ENCODE measurements at places on chromosomes 13 and 19.

DNA sequence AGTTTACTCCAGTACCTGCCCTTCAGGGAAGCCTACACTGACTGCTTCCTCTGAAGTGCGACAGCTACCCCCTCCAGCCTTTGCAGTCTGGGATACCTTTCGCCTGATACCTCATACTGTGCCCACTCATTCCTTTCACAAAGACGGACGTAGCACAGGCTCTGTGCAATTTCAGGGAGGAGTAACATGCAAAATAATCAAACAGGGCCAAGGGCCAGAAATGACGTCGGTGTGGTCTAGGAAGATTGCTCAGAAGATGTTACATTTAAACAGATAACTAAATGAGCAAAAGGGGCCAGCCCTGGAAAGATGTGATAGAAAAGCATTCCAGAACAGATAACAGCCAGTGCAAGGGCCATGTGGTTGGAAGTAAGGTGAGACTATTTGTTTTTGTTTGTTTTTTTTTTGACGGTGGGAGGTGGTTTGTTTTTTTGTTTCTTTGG, 6.6 kb upstream of the DDX39A start:
- no peak for DNase-seq

DNA sequence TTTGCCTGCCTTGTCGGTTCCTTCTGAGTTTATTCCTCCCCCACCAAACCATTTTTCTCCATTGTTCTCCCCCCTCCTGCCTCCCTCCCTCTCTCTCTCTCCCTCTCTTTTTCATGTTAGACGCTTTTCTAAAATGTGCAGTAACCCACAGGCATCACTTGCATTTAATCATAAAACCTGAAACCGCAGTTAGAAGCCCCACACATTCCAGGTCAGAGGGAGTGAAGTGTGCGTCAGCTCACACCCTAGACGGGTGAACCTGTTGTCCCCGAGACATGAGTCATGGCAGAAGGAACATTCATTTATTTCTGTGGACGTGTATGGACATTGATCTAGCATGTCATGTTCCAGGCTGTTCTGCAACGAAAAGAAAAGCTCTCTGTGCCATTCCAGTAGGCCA, 19.9 kb downstream of the ONECUT3 start:
- DNase-seq, result no peak

GRCh38 chr19:2355168-2356035, 4.7 kb upstream of the TMPRSS9 start:
- no peak for DNase-seq

DNA sequence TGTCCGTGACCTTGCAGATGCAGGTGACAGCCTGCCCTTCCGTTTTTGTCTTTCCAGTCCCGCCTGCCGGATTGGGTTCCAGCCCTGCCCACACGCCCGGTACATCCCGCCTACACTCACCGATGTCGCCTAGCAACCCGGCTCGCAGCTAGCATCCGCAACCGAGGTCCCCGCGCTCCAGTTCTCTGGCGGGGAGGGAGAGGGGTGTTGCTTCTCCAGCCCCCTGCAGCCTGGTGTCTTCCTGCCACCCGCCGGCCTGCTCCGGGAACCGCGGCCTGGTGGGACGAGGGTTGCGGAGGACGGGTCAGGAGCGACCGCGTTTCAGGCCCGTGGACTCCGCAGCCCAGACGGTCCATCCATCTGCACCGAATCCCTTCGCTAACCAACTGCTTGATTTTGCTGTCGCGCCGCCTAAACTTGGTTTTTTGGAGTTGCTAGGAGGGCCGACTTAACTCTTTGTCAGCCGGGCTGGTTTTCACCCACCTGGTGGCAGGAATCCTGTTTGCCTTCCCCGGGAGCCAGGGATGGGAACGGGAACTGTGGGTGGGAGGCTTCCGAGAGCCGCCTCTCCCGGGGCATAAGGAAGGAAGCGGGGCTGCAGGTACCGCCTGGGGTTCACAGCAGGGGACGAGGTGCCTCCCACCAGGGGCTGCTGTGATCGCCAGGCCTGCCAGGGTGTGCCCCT, 15.4 kb upstream of the MATK start:
- no peak for DNase-seq

DNA sequence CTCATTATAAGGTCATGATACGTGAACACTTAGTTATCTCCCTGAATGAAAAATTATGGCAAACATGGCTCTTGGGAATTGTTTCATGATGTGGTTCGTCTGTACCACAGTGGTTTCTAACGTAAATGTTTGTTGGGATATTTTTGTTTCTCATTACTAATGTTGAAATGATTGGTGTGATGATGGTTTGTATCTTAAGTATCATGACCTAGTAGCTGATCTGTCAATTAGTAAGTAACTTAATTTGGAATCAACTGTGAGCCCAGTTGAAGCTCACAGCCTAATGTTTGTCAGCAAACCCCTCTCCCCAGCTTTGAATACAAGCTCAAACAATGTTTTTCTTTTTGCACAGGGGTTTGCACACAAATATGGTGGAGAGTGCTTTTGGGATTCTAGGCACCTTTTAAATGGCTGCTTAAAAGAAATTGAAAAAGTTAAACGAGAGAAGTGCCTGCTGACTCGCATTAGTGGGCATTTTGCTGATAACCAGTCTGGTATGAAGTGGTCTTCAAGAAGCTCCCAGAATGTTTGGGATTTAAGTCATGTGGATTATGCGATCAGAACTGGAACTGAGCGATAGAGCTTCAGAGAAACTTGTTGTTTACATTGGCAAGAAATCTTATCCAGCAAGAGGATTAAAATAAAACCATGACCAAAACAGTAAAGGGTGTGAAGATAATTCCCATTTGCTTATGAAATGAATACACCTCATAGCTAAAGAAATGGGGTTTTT, 68.2 kb downstream of the LMO7 start:
- no peak for DNase-seq

DNA sequence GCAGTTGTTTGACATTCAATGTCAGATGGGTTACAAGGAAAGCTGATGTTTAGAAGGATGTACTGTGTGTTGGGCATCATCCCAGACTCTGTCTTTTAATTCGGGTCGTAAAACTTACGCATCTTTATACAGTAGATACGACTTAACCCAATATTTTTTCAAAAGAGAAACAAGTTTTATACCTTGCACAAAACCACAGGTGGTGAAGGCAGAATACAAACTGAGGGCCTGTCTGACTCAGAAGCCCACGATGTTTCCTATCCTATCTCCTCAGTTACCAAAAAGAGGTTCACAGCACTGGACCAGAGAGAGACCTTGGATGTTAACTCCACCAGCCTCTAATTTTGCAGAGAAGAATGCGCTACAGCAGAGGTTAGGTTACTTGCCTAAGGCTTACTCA, 477.0 kb downstream of the FOXO1 start:
- DNase-seq, result no peak

- no peak for DNase-seq
Measured at GRCh38 chr13:20344836-20345490, 112.8 kb upstream of the GJB6 start.

- no peak for DNase-seq
Measured at GRCh38 chr13:24887759-24888158, 123.8 kb downstream of the RNF17 start.

- no peak for DNase-seq
Measured at GRCh38 chr13:25966086-25966485, 85.7 kb downstream of the SHISA2 start.

GRCh38 chr19:44570984-44571684, 41.7 kb upstream of the CEACAM20 start:
- peak; percentile 71 for DNase-seq

- DNase-seq, result no peak
Measured at GRCh38 chr19:50661766-50662650, 12.8 kb downstream of the C19orf81 start.

DNA sequence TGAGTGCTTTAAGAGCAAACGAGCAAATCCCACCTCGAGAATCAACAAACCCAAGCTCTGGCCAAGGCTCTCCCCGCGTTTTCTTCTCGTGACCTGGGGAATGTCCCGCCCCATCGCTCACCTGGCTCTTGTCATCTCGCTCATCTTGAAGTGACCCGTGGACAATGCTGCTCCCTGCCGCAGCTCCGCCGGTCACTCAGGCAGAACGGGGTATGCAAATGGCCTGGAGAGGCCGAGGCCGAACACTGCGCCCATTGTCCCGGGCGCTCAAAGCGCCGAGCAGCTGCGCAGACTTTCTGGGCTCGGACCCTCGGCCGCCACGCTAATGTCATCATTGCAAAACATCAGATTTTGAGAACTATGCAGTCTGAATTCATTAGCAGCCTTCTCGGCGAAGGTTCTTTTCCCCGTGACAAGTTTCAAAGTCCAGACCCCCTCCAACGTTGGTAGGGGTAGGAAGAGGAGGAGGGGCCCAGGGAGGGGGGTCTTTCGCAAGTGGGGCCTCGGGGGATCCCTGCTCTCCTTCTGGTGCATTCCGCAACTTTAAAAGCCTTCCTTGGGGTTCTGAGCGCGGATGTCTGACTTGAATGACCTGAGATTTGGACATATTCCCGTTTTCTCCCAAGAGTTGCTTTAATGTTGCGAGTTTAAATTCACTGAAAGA, 39.7 kb downstream of the SOX1 start:
- DNase-seq, result peak; percentile 18

- DNase-seq, result peak; percentile 82
Measured at GRCh38 chr19:17292301-17293074, 10.7 kb downstream of the ABHD8 start.

GRCh38 chr19:5006821-5007220, 37.9 kb downstream of the KDM4B start:
- no peak for DNase-seq

DNA sequence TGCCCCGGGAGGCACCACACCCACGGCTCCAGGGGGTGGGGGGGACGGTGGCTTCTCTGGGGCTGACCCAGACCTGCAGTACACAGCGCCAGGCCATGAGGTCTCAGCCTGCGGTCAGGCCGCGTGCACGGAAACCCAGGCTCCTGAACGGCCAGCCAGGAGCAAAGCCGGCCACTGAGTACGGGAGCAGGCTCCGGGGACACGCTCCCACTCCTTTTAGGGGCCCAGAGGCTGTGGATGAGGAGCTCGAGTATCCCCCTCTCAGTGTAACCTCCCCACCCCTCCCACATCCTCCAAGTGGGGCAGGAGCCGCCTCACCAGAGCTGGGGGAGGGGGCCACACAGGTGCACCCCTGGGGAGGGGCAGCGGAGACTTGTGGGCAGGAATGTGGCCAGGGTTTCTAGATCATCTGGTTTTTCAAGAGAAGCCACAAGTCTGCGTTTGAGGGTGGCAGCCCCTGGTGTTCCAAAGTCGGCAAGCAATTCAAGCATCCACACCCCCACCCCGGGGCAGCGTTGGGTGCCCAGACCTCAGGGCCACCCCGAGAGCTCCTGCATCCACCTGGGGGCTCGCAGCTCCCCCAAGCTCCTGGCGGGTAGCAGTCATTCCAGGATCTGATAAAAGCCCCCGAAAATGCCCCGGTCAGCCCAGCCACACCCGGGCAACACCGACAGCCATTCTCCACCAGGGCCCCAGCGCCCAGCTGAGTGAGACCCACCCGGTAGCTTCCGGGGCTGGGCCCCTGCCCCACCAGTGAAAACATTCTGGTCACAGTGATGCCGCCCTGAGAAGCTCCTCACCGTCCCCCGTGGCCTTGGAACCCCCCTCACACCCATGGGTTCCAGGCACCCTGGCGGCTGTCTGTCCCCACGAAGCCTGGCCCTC, 6.1 kb downstream of the SBNO2 start:
- DNase-seq, result no peak

GRCh38 chr19:54574051-54574450, 461 bp downstream of the LILRA2 start:
- no peak for DNase-seq

- no peak for DNase-seq
Measured at GRCh38 chr13:88118952-88119351, 447.8 kb downstream of the SLITRK5 start.

DNA sequence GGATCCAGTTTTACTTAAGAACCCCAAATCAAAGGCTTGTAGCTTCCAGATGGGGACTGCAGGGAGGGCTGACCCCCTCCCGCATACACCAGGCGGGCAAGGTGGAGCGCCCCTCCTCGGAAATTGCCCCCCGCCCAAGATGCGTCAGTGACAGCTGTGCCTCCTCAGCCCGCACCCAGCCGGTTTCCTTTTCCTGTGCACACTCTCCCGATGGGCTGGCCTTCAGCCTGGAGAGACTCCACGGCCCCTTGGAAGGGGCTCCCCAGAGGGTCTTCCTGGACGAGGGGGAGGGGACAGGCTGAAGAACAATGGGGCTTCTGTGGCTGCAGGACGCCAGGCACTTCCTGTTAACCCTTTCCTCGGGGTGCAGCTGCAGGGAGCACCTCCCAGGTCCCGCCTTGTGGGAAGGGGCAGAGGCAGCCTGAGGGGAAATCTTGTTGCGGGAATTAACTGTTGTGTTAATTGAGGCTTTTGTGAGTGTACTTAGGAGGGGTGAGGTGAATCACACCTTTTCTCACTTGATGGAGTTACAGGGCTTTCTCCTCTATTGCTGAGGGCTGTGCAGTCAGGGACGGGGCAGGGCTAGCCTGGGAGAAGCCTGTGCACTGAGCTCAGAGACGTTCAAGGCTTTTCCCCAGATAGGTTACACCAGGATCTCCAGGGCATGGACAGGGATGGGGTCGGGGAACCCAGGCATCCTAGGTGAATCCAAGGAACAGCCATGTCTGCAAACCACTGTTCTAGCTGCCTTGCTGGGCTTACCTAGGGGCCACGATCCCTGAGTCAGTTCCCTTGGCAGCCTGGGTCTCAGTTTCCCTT, 14.3 kb downstream of the IER2 start:
- DNase-seq, result no peak

- no peak for DNase-seq
Measured at GRCh38 chr13:99418843-99419140, 82.5 kb upstream of the TM9SF2 start.

GRCh38 chr13:94411747-94412146, 67.7 kb downstream of the DCT start:
- no peak for DNase-seq

- no peak for DNase-seq
Measured at GRCh38 chr13:33751151-33751550, 66.8 kb upstream of the RFC3 start.
